ENCODE measurements at places on chromosomes 5 and 9.

- DNase-seq: no peak
Observed at GRCh38 chr9:109101810-109102209, 17.9 kb downstream of the TMEM245 start.

DNA sequence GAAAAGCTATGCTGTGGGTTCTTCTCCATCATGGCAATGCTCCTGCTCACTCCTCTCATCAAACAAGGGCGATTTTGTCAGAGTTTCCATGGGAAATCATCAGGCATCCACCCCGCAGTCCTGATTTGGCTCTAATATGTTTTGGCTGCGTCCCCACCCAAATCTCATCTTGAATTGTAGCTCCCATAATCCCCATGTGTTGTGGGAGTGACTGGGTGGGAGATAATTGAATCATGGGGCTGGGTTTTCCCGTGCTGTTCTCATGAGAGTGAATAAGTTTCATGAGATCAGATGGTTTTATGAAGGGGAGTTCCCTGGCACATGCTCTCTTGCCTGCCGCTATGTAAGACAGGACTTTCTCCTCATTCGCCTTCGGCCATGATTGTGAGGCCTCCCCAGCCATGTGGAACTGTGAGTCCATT is 163.8 kb downstream of the GADD45G start:
- DNase-seq: no peak

GRCh38 chr5:13994621-13995253 is 50.2 kb upstream of the DNAH5 start:
- no peak for DNase-seq

DNA sequence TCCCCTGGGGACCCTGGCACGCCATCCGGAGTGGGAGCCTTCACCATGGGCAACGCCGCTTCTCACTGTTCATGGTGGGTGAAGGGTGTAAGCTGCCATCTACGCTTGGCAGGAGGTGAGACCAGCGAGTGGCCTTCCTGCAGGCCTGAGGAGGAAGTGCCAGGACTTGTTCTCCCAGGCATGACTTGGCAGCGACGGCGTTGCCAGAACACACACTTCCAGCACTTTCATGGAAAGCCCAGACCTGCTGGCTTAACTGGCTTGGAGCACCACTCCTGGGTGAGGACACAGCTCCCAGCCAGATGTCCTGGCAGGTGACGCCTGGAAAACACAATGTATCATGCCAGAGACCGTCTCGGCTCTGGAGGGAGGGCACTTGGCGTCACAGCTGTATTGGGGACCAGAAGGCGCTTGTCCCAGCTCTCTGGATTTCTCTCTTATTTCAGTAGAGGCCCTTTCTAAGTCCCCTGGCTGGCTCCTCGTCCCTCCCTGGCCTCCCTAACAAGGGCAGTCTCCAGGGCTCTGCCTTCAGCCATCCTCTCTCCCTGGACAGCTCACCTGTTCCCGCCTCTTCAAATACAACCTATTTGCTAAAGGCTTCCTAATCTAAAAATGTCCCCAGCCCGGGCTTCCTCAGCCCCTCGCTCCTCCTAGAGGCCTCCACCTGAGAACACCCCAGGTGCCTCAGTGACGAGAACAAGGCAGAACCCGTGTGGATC is 188.3 kb downstream of the OLFM1 start:
- DNase-seq: no peak

DNA sequence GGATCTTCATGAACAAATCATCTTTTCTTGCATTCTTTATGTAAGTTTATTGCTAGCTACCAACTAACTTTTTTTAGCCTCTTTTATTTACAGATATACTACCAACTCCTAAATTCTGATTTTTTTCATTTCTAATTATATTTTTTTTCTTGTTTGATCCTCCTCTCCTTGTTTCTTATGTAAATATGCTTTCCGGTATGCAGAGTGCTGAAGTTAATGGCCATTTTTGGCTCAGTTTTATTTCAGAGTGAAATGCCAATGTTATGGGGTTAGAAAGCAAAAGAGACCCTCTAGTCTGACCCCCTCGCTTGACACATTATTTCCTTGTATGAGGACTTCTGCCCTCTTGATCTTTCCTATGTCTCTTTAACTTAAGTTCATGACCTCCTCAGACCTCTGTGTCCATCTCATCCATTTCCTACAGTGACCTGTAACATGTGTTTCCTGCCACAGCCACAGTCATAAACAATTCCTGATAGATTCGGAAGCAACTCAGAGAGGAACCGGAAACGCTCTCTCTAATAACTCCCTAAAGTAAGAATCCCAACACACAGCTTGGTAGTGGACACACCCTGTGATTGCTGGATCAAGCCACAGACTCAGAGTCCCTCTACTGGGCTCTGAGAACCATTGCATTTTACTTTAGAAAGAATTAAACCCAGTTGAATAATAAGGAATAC is 42.9 kb upstream of the AFAP1L1 start:
- no peak for DNase-seq

- DNase-seq: no peak
Observed at GRCh38 chr9:134519375-134520070, 122.1 kb upstream of the COL5A1 start.

DNA sequence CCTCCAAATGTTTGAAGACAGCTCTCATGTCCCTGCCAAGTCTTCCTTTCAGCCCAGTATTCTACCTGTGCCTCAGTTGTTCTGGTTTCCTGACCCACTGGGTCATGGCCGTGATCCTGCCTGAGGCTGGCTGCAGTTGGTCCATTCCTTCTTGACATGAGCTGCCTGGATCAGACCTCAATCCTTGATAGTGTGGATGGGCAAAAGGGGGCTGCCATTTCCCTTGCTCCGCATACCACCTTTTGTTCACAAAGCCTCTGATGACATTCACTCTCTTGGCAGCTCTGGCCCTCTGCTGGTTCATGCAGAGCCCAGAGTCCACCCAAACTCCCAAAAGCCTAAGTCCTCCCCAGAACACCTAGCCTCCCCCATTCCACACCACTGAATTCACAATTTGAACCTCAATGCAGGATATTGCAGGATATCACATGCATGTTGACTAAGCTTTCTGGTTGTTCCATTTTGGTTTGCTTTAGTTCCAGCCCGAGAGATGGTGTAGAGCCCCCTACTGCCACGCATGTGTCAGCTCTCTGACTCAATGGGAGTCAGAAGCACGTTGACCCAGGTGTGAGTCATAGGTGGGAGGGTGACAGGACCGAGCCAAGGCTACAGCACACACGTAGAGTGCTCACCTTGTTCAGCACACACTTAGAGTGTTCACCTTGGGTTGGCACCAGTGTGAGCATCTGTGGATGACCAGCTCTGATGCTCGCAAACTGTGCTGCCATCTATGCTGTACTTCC is 137.2 kb downstream of the MTX3 start:
- peak; percentile 73 for DNase-seq
